ENCODE measurements at places on chromosomes 4 and X. TPM values are rescaled to one million over a fixed set of nuclear protein-coding genes. Genes with fewer than 3 reads are reported as not detected.

DNA sequence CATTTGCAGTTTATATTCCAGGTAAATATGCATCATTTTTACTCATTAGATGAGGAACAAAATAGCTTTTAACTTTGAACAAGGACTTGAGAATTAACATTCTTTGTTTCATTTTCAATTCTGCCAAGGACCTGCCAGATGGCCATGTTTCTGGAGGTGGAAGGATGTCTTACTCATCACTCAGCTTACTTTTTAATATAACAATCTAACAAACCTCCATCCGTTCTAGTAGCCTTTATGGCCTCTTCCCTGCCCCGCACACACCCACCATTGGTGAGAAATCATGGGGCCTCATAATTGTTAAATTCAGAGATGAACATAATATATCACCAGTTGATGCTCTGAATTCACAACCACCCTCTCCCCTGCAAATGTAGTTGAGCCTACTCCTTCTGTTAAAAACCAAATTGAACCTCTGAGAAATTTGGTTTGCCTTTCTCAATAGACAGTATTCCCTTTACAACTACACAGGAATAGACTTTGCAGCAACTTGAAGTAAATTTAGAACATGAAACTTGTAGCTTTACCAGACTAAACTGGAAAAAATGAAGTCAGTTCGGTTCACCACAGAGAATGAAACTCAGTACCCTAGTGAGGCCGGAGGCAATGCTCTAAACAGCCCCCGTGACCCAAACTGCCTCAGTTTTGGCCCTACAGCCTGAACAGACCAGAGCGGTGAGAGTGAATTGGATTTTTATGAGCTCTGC is 50.1 kb upstream of the ACSL4 start:
- no peaks in the 10 kb centered on the region for H3K36me3 ChIP-seq
- no peak overlapping the region for H3K27ac ChIP-seq
- H3K4me3 ChIP-seq = no peak overlapping the region

- no peaks in the 10 kb centered on the region for H3K27me3 ChIP-seq
- DNase-seq = no peak
- no peaks in the 10 kb centered on the region for H3K36me3 ChIP-seq
- H3K4me3 ChIP-seq = no peak overlapping the region
- no peaks in the 10 kb centered on the region for H3K4me1 ChIP-seq
- no peak overlapping the region for H3K27ac ChIP-seq
These were observed 100.2 kb downstream of the FIP1L1 start for GRCh38 chr4:53477636-53478035.

DNA sequence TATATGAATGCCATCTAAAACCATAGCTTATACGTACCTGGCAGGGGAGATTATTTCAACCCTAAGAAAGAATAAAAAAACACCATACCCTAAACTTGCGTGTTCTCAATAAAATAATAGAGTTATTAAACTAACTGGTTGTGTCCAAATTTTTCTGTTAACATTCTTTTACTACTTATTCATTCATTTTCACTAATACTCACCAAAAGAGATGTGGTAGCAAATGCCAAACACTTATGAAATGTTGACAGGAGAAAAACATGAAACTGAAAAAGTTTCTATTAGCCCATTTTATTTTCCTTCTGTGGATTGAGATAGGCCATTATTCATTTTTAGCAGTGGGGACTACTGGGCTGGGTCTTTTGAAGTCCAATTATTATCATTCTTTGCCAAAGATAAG is 102.0 kb downstream of the TSPAN5 start:
- H3K36me3 ChIP-seq = no peaks in the 10 kb centered on the region
- DNase-seq = no peak
- H3K27me3 ChIP-seq = no peaks in the 10 kb centered on the region
- H3K4me3 ChIP-seq = no peak overlapping the region

DNA sequence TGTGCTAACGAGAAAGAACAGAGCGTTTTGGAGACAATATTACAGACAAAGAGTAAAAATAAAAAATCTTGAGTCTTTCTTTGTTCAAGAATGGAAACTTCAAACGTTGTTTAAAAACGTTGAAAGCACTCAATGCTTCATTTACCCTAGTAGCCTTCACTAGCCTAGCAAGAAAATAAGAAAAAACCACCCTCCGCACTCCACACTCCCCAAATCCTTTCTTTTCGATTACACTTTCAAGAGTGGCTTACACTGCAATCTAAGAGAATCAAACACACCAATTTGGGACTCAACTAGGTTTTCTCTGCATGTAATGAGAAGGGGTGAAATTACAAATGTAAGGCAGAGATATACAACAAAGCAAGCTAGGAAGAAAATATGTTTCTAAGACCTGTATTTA is 4.7 kb downstream of the TMSB4X start:
- no peaks in the 10 kb centered on the region for H3K36me3 ChIP-seq
- no peak overlapping the region for H3K4me3 ChIP-seq
- no peaks in the 10 kb centered on the region for H3K27me3 ChIP-seq
- peak overlapping the region; percentile 97 for H3K27ac ChIP-seq

- no peaks in the 10 kb centered on the region for H3K4me1 ChIP-seq
- H3K27ac ChIP-seq = no peak overlapping the region
- DNase-seq = no peak
- no peaks in the 10 kb centered on the region for H3K36me3 ChIP-seq
- no peaks in the 10 kb centered on the region for H3K27me3 ChIP-seq
- H3K4me3 ChIP-seq = no peak overlapping the region
These were observed 213.9 kb upstream of the KCNIP4 start for GRCh38 chr4:22162454-22162853.

CCDC120 gene
- total RNA-seq = 2.0 TPM

DNA sequence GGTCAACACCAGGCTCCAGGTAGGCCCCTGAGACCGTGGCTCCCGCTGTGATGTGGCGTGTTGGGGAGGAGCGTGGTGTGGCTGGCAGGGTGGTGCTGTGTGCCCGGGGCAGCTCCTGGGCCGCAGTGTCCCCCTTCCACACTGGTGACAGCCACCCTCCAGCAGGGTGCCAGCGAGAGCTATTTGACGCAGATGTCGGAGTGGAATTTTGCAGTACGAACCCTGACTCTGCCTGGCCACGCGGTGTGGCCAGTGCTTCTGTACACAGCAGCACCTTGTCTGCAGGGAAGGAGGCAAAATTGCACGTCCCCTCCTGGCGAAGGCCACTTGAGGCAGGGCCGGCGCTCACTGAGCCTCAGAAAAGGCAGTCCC is 53.2 kb downstream of the CPZ start:
- peak; percentile 9 for DNase-seq
- no peaks in the 10 kb centered on the region for H3K36me3 ChIP-seq
- no peak overlapping the region for H3K4me3 ChIP-seq
- H3K4me1 ChIP-seq = no peaks in the 10 kb centered on the region
- no peak overlapping the region for H3K27ac ChIP-seq

DNA sequence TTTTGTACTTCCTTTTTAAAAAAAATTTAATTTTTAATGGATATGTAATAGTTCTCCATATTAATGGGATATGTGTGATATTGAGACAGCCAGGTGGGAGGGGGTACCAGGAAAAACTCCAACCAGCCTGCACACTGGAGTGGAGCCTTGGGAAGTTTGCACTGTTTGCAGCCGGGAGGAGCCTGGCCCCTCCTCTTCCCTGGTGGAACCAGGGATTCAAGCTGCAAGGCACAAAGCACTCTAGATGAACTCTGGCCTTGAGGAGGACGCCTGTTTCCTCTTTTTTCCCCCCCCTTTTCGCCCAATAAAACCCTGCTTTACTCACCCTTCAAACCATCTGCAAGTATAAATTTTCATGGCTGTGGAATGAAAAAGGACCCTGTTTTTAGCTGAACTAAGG is 48.2 kb upstream of the GC start:
- no peak for DNase-seq
- no peaks in the 10 kb centered on the region for H3K4me1 ChIP-seq
- no peaks in the 10 kb centered on the region for H3K36me3 ChIP-seq

DNA sequence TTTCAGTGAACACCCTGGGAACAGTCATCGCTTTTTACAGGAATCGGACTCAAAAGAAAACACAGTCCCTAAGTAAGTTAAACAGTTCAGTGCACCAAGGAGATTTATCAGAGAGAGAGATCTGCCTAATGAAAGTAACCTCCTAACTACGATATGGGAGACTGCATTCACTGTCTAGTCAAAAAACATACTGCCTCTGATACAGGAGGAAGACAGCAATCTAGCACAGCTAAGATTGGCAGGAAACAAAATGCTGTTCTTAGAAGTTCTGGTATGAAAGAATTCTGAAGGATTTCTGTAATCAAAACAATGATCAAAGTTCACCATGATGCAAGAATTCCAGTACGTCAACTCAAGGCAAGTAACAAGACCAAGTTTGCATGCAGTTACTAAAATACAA is 92.8 kb downstream of the MAML3 start:
- H3K4me1 ChIP-seq = peaks cover 10% of the 10 kb centered on the region
- no peaks in the 10 kb centered on the region for H3K27me3 ChIP-seq
- no peak overlapping the region for H3K27ac ChIP-seq
- H3K4me3 ChIP-seq = no peak overlapping the region

DNA sequence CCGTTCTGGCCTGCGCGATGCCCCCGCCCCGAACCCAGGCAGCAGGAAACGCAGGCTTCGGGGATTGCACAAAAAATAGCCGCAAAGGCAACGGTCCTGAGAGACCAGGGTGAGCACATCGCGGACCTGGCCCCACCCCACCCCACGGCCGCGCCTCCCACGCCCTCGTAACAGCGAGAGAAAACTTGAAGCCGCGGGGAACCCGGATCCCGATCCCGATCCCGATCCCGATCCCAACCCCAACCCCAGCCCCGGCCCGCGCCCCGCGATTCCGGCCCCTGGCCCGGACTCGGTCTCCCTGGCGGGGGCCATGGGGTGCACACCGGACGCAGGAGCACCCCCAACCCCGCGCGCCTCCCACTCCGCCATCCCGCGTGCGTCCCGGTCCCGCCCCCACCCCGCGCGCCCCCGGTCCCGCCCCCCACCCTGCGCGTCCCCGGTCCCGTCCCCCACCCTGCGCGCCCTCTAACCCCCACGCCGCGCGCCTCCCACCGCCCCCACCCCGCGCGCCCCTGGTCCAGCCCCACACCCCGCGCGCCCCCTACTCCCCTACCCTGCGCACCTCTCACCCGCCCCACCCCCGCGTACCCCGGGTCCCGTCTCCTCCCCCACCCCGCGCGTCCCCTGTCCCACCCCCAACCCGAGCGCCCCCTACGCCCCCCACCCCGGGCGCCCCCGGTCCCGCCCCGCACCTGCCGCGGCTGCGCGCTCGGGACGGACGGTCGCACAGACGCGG is 29.0 kb downstream of the NOP14 start:
- H3K27ac ChIP-seq = peak overlapping the region; percentile 58
- DNase-seq = peak; percentile 76
- peak overlapping the region; percentile 66 for H3K4me3 ChIP-seq
- peaks cover 10% of the 10 kb centered on the region for H3K4me1 ChIP-seq
- no peaks in the 10 kb centered on the region for H3K27me3 ChIP-seq

Measured in uterus (tissue), 4 donors.